ENCODE measurements at places on chromosomes 5 and 9.

DNA sequence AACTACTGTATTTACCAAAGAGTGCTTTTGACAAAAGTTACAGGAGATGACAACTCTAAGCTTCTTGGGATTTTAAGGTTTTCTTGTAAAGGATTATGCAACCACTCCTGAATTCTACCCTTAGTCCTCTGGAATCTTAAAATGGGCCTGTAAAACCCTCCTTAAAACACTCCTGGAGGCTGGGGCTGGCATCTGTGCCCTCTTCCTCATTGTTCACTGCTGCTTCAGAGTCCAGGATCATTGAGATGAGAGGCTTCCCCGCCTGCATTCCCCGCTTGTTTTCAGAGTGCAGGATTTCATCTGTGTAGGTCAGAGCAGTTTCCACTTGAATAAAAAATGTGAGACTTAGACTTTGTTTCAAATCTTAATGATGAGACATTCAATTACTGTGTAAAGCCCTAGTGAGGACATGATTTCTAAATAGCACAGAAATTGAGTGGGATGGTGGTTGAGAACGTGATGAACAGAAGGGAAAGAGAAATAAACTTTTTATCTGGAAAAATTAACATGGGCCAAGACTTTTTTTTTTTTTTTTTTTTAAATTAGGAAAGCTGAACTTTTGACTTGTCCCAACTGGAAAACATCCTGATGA, 40.4 kb downstream of the PCSK5 start:
- DNase-seq: no peak

DNA sequence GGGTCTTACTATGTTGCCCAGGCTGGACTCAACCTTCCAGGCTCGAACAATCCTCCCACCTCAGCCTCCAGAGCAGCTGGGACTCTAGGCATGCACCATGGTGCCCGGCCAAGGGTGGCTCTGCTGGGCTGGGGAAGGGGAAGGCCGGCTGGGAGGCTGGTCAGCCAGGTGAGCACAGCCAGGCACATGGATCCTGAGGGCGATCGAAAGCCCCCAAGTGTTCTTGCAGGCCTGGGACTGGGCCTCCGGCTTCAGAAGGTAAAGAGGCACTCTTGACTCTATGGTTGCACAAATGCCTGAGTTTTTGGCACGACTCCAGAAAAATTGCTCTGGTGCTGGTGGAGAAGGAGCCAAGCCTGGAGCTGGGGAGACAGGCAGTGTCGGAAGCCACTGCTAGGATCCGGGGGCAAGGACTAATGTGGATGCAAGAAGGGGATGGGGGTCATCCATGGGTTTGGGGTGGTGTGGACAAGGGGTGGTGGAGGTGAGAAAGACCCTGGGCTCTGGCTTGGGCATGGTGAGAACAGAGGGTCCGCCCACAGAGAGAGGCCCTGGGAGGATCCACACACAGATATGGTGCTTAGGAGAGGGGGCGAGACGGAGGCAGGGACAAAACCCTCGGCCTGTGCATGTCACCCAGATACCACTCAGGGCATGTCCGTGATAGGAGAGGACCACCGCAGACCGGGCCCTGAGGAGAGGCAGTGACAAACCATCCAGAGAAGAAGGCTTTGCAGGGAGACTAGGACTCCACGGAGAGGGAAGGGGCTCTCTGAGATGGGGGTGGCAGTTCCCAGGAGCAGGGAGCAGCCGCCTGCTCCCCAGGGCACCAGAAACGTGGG, 51.1 kb upstream of the COL5A1 start:
- no peak for DNase-seq

DNA sequence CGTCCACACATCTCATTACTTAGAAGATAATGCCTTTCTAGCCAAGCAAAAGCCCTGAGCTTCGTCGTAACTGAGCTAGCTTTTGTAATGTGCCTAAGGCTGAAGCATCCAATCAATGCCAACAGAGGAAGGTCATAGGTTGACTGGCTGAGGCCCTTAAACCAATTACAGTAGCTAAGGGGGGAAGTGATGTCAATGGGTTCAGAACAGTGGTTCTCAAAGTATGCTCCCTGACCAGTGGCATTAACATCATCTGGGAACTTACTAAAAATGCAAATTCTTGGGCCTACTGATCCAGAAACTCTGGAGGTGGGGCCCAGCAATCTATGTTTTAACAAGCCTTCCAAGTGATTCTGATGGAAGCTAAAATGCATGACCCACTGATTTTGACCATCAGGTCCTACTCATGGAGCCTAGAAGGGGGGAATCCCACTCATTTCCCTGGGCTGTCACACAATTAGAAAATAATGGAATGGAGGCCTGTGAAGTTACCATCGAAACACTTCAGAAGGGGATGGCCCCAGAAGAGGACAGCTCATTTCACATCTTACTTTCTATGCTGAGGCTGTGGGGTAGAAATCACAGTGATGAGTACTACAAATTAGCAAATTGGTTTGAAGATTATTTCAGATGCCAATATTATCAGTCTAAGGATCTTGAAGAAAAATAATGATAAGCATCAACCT, 4.8 kb upstream of the VLDLR start:
- no peak for DNase-seq

- no peak for DNase-seq
Observed at GRCh38 chr5:8138884-8139283, 269.9 kb downstream of the MTRR start.

GRCh38 chr5:144487761-144488160, 317.1 kb downstream of the KCTD16 start:
- no peak for DNase-seq

DNA sequence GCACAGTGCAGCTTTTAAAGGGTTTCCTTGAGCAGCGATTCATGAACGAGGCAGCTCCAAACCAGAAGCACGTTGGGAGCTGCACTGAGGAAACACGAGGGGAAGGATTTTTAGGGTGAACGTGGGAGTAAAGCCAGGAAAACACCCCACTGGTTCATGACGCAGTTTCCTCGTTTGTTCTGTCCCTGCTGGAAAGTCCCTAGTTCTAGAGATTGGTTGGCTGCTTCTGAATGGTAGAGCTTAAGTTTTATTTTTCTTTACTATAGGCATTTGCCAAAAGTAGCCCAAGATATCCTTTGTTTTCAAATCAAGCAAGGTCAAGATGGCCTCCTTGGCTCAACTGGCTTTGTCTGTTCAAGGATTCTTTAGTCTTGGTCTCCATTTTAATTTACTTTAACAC, 116.5 kb upstream of the CACNA1B start:
- no peak for DNase-seq

GRCh38 chr5:136094913-136095641, 37.6 kb upstream of the SMAD5 start:
- DNase-seq: no peak

DNA sequence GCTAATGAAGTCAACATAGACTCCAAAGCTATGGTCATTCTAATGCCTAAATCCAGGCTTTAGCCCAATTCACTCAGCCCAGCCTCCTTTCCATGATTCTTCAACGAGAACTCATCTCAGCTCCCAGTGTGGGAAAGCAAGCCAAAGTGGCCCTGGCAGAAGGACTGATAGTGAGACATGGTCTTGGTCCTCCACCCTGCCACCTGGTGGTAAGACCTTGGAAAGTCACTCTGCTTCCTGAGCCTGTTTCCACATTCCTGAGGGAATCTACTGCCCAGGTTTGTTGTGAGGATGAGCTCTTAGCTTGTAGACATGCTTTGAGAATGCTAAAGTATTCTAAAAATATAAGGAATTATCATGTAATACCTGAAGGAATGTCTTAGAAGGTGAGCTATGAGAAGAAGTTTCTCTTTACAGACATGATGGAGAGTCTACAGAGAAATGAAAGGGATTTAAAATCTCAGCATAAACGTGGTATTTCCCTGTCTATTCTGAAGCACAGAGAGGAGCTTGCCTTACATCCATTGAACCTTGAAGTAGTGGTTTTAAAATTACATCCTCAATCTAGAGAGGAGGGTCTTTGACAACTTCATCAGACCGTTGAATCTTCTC, 173.5 kb downstream of the TRIM32 start:
- peak; percentile 75 for DNase-seq

DNA sequence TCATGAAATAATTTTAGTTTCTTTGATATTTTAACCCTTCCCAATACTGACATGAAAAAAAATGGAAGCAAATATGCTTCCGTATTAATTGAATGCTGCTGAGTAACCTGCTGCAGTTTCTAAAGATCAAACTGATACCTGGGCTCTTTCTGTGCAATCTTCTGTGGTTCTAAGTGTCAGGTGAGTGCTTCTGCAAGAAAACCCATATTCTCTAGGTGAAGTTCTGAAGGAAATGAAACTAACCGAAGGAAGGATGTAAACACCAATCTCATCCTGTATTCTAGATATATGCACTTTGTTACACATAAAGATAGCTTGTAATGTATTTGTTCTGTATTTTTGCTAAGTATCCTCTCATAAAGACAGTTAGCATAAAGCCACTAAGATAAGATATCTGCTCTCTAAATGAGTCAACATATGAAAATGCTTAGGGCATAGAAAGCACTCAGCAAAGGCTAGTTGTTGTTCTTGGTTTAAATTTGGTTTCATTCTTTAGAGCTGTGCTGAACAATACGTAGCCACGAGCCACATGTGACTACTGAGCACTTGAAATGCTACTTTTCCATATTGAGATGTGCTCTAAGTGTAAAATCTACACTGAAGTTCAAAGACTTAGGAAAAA, 52.0 kb downstream of the ITGA2 start:
- DNase-seq: peak; percentile 68

DNA sequence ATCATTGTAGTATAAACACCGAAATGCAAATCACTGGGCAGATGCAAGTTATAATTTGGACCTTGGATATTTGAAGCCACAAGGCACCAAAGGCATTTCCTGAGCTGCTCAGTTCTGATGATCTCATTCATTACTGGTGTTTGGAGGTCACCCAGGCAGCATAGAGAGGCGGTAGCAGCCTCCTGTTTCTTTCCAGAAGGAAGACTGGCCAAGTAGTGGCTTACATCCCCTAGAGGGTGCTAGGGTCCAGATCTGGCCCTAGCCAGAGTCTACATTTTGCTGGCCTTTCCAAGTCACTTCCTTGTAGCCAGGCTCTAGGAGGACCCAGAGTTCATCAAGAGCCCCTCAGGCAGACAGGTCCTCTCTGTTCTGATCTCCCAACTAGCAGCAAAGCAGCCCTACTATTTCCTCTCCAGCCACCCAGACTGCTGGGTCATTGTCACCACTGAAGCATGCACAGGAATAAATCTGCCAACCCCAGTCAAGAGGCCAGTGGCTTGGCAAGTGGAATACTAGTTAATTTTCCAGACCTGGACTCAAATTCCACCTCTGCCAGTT, 33.4 kb upstream of the TTC1 start:
- DNase-seq: no peak

DNA sequence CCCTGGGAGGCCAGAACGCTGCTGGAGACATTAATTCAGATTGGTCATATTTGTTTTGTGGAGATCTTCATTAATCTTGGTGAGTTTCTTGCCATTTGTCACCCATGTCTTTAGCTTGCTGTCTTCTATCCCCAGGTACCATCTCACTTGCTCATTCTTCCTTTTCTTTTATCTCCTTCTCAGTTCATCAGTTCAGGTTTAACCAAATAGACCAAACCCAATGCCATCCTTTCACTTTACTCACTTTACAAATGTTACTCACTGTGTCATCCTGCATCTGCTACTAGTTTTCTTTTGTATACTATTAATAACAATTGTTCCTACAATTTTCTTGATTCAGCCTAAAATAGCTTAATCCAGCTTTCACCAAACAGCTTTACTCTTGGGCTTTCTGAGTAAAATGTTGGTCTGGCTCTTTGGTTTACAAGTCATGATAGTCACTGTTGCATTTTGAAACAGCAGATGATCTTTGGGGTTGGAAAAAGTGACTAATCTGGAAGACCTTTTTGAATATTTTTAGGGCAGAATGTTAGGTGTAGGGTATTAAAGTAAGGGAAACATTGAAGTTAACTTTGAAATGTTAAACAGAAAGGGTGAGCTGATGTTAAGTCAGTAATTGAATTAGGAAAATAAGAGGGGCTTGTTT, 246.9 kb downstream of the ZSWIM6 start:
- no peak for DNase-seq

DNA sequence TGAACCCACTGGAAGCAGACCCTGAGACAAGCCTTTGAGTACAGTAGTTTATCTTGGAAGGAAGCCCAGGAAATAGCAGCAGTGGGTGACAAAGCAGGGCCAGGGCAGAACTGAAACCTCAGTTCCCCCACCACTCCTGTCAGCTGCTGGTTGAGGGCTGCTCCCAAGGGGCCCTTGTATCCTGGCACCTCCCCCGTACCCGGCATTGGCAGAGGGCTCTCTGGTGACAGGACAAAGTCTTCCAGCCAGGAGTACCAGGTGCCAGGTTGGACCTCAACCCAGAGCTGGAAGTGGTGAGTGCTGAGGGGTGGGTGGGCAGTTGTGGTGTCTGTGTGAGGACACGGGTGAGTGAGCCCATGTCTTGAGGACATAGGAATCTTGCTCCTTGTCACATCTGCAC, 123.3 kb downstream of the PHF2 start:
- DNase-seq: no peak

GRCh38 chr5:15683332-15683731, 183.4 kb downstream of the FBXL7 start:
- no peak for DNase-seq

DNA sequence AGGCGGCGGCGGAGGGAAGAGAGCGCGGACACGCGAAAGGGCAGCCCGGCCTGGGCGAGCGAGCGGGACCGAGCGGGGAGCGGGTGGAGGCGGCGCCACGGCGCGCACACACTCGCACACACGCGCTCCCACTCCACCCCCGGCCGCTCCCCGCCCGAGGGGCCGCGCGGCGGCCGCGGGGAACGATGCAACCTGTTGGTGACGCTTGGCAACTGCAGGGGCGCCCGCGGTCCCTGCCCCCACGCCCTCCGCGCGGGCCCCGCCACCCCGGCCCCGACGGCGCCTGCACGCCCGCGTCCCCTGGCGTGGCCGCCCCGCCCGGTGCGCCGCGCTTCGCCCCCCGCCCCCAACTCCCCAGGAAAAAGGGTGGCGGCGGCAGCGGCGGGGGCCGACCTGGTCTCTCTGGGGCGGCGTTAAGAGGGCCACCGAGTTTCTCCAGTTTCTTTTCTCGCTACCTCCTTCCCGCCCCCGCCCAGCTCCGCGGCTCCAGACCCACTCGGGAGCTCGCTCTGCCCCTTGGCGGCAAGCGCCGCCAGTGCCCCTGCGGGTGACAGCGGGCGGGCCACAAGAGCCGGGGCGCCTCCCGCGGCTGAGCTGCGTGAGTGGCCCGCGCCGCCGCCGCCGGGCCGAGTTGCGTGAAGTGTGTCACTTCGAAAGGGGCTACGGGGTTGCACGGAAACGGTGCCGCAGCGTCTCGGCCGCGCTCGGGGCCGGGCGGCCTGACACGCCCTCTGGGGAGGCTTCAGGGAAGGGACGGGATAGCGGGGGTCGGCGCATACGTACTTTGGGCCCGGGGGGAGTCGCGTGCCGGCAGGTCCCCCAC, at the start of gene NR3C1:
Gene NR3C1 (minus strand): TSS at position 94 of the 823 bp plus-strand sequence. CDS start 2,847 bp downstream, outside the sequence.
- peak; percentile 88 for DNase-seq

GRCh38 chr5:42718591-42718990, 38.0 kb upstream of the CCDC152 start:
- no peak for DNase-seq

- peak; percentile 55 for DNase-seq
Observed at GRCh38 chr9:111926421-111926875, 29.8 kb downstream of the UGCG start.

- no peak for DNase-seq
Observed at GRCh38 chr5:56166671-56167385, 66.3 kb downstream of the ANKRD55 start.

GRCh38 chr5:83471405-83472212, at the start of gene VCAN:
TSS of gene VCAN (plus strand) at chr5:83471744. CDS start at chr5:83483519, 11,775 bp downstream.
- DNase-seq: peak; percentile 52

Data from pons (tissue), 1 donor.